ENCODE measurements at places on chromosomes 5 and 9.

DNA sequence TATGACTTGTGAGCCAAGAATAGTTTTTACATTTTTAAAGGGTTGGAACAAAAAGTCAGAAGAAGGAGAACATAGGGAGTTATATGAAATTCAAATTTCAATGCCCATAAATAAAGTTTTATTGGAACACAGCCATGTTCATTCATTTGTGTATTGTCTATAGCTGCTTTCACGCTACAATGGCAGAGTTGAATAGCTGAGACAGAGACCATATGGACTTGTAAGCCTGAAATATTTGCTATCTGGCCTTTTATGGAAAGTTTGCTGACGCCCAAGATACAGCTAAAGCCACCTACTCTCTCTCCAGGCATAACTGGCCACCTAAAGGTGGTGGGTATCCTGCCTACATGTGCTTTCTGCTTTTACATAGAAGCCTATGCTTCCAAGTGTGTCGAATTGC is 10.9 kb downstream of the DAB2IP start:
- no peak for DNase-seq

- DNase-seq, result no peak
These were observed 30.0 kb upstream of the NREP start for GRCh38 chr5:111787006-111787405.

DNA sequence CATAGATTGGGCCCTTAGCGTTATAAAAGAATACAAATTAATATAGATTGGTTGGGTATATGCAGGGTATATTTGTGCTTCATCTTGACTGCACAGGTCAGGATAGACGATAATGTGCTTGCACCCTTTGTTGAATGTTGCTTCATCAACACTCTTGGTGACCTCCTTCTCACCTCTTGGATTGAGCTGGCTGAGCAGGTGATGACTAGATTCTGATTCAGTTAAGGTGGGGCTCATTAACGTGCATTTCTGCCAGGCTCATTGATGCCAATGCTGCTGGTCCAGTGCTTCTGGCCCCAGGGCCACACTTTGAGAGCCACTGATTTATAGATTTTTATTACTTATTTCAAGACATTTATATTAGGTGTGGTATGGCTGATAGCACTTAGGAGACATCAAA is 27.7 kb downstream of the PCSK5 start:
- DNase-seq, result no peak

GRCh38 chr9:27204578-27204977 is 92.4 kb downstream of the EQTN start:
- no peak for DNase-seq

GRCh38 chr5:135129307-135129706 is 95.3 kb upstream of the PITX1 start:
- no peak for DNase-seq

GRCh38 chr9:110157823-110158664 is 49.9 kb downstream of the C9orf152 start:
- DNase-seq, result no peak

- DNase-seq, result no peak
These were observed 31.6 kb downstream of the TNFSF8 start for GRCh38 chr9:114898741-114899140.

- DNase-seq, result no peak
These were observed 36.9 kb downstream of the SCAI start for GRCh38 chr9:125106285-125106893.

GRCh38 chr5:8650186-8650585 is 781.2 kb downstream of the MTRR start:
- no peak for DNase-seq

- no peak for DNase-seq
These were observed 218.5 kb upstream of the DAPK1 start for GRCh38 chr9:87278971-87279733.

- DNase-seq, result no peak
These were observed 29.7 kb upstream of the AKNA start for GRCh38 chr9:114417511-114417910.

DNA sequence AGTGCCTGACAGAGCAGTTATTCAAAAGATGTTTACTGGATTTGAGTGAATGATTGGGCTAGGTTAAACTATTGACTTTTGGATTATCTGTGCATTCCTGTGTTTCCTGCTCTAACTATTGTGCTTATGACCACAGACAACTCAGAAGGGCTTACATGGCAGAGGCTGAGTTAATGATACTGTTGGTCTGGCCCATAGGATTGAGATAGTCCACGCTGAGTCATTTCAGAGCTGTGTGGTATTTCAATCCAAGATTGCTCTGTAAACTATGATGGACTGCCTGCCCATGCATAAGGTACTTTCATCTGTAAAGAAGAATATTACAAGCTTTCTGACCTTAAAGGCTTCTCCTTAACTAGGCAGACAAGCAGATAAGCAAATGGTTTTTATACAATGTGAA is 49.1 kb upstream of the SLIT3 start:
- no peak for DNase-seq

DNA sequence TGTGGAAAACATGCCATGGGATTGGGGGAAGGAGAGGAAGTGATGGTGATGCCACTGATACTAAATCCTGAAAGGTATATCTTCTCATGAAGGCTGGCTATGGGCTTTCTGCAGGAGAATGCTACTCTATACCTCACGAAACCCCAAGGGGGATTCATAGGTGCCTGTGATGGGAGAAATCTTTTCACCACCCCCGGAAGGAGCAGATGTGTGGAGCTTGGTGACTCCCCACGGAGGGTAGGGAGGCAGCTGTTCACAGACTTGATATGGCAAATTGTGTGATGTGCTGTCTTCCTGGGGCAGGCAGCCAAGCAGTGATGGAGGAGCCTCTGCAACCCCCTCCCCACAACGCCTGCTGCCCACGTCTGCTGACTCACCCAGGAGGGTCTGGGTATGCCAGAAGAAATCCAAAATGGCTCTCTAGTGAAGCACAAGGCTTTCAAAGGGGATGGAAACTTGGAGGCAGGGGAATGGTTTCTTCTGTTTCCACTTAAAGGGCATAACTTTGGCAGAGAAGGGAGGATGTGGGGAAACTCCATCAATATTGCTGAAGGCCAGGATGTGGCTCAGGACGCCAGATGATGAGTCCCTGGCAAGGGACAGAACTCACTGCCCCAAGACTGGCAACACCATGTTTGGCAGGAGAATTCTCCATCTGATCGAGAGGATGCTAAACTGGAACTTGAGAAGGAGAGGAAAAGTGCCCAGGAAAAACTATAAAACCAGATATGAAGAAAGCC is 188.3 kb downstream of the GABBR2 start:
- no peak for DNase-seq

GRCh38 chr5:10521466-10522223 is 42.2 kb upstream of the ANKRD33B start:
- no peak for DNase-seq

GRCh38 chr5:156819537-156819936 is 30.6 kb upstream of the PPP1R2B start:
- no peak for DNase-seq

DNA sequence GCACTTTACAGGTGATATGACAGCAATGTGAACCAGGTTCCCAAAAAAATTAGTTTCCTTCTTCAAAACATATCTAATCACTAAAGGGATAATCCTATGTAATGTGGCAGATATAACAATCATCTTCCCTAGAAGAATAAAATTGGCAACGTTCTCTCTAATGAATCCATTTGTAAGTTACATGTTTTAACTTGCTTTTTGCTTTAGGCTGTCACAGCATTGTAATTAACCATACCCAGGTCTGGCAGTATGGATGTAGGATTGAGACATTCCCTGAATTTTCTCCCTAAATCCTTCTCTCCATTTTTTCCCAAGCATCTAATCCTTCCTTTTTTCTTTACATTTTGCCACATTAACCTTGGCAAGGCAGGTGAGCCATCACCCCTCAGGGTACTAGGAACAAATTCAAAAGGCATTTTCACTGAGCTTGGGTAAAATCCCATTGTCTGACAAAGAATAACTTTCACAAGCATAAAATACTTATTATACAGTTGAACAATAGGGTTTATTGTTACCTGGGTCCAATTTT is 548.3 kb downstream of the SEMA5A start:
- no peak for DNase-seq

- no peak for DNase-seq
These were observed 154.5 kb downstream of the PAPPA start for GRCh38 chr9:116308076-116308475.

DNA sequence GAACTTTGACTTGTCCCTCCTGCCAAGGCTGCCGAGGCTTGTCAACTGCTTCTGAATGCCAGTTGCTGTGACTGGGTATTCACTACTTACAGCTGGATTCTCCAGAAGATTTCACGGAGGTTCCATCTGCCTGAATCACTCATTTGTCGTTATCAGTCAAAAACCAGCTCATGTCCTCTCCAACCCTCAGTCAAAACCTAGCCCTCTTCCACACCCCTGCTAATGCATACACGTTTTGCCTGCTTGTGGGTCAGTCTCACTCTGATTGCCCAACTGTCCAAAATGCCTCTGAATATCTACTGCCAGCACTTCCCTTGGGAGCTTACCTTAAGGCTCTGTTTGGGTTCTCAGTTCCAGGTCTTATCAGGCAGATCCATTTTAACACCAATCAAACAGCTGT is 238.6 kb upstream of the TMEM161B start:
- DNase-seq, result no peak

GRCh38 chr5:149237662-149238061 is 34.0 kb upstream of the AFAP1L1 start:
- no peak for DNase-seq

DNA sequence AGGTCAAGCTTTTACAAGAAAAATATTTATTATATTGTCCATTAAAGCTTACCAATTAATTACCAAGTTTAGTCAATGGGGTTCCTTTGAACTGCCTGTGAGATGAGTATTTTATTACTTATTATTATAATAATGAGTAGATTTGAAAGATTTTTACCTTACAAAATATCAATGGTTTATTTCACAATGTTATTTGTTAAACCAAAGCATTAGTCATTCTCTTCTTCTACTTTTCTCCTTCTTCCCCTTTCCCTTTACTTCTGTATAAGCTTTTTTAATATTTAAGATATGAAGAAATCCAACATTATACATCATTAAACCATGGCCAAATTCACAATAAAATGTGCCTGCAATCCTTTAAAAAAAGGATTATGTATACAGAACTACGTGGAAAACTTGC is 369.5 kb downstream of the ARL15 start:
- no peak for DNase-seq

DNA sequence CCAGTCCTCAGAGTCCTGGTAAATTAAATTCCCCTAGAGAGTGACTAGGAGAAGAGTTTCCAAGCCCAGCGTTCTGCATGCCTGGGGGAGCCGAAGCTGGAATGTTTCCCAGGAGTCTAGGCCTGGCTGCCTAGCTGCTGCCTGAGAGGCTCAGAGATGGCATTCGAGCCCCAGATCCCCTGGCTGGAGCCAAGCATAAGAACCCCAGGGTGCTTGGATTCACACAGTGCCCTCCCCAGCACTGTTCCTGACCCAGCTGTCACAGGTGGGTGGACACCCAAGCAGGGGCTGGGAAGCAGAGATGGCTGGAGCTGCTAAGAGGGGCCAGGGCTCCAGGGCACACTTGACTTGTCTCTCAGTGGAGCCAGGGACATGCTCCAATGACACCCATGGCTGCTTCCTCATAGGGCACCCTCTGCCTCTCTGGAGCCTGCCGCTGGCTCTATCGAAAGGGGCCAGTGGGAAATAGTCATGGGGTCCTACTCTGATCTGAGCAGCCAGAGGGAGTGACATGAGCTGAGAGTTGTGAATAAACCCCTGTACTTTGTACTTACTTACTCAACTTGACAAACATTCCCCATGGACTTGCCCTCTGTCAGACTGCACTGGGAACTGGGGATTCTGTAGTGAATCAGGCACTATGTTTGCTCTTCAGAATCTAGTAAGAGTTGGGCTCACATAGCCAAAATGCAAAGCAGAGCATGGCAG is 62.6 kb upstream of the XPA start:
- no peak for DNase-seq

DNA sequence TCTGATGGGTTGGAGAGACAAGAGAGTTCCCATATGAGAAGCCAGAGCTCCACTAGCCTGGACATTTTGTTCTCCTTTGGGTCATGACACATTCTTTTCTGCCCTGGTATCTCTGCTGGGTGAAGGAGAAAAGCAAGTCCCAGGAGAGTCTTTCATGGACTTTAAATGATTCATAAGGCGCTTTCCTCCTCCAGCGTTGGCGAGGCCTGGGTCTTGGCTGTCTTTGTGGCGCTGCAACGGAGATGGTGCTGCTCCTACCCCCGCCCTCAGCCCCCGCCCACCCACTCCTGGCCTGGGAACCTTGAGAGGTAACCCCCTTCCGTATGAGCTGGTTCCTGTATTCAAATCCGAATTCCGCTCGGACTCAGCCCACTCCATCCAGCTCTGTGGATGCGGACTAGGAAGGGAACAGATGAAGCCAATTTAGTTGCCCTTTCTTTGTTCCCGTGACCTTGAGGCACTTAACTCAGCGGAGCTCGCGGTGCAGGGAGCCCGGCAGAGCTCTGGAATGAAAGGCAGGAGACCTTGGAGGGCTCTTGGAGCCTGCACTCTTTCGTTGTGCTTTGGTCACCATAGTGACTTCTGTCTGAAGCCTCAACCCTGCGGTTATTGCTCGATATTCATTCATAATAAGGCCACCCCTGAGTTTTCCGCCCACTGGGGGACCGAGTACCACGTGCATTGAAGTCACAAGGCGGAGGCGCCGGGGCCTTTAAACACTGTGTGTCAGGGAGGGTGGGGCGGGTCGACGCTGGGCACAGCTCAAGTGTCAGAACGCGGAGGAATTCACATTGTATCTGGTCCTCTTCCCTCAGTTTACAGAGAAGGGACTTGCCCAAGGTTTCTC is 14.0 kb upstream of the PWWP2A start:
- DNase-seq, result no peak

DNA sequence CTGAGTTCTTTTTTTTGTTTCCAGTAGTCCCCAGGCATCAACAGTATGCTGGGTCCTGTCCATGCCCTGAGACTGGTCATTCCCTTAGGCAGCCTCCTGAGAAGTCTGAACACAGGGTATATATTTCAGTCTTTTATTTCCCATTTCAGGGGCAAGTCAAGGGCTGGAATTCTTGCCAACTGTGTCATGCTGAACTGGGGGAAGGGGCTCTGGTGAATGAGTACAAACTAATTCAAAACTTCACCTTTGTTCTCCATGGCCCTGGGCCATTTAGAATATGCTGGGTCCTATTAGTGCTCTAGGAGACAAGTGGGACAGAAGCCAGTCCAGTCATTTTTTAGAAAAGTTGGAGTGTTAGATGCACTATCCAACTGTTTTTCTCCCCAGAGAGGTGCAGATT is 170.3 kb downstream of the TMC1 start:
- DNase-seq, result no peak

DNA sequence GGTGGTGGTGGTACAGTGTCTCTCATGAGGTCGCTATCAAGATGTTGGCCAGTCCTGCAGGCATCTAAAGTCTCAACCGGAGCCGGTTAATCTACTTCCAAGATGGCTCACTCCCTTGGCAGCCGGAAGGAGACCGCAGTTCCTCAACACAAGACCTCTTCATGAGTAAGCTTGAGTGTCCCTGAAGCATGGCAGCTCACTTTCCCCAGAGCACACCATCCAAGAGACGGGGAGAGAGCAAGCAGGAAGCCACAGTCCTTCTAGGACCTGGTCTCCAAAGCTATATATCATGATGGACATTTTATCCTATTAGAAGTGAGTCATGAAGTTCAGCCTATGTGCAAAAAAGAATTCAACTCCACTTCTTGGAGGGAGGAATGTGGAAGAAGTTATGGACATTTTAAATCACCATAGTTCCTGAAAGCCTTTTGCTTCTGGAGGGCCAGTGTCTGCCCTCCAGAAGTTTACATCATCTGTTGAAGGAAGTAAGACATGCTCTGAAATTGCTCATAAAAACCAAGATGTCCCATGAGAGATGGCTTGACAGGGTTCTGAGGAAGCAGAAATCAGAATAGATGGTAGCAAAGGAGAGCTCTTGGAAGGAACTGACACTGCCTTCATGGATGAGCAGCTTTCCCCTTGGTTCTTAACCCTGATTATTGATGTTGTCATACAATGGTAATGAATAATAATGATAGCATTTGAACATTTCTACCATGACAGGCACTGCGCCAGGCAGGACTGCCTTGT is 21.3 kb downstream of the GALNT10 start:
- DNase-seq, result no peak

Data from LNCaP clone FGC (cell line).